GM04504 (cell line): ENCODE measurements at places on chromosomes 2 and 18.

GRCh38 chr2:183070942-183071844, 7.4 kb upstream of the DUSP19 start:
- DNase-seq = no peak

GRCh38 chr2:14907014-14907612, 274.6 kb downstream of the LRATD1 start:
- DNase-seq = no peak

GRCh38 chr18:9130806-9131205, 5.8 kb upstream of the ANKRD12 start:
- DNase-seq = no peak

- no peak for DNase-seq
Observed at GRCh38 chr2:185137700-185138099, 539.4 kb downstream of the ZNF804A start.

GRCh38 chr2:29314816-29315571, 199.8 kb downstream of the CLIP4 start:
- DNase-seq = no peak

DNA sequence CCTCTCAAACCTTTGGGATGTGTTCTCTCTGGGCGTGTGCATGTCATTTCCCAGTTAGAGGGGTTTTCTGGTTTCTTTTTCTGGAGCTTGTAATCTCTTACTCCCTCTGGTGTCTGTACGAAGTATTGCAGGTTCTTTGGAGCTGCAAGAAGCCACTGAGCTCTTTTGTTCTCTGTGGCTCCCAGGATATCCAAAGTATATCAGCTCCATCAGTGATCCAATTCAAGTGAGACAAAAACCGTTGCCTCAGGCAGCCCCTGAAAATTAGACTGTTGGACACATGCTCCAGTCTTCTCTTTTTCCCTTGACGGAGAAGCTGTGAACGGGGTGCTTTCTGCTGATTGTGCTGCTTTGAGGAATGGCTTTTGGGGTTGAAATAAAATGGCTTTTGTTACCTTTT, 59.0 kb upstream of the LDLRAD4 start:
- DNase-seq = peak; percentile 35

DNA sequence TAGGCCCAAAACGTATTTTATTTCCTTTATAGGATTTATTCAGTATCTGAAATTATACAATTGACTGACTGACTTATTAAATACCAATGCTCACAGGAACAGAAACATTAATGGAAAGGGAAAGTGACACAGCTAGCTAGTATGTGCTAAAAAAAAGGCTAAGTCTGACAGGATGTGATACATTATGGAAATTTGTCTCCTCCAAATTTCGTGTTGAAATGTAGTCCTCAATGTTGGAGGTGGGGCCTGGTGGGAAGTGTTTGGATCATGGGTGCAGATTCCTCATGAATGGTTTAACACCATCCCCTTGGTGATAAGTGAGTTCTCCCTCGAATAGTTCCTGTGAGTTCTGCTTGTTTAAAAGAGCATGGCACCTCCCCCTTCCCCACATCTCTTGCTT, 70.6 kb upstream of the WDR75 start:
- no peak for DNase-seq

DNA sequence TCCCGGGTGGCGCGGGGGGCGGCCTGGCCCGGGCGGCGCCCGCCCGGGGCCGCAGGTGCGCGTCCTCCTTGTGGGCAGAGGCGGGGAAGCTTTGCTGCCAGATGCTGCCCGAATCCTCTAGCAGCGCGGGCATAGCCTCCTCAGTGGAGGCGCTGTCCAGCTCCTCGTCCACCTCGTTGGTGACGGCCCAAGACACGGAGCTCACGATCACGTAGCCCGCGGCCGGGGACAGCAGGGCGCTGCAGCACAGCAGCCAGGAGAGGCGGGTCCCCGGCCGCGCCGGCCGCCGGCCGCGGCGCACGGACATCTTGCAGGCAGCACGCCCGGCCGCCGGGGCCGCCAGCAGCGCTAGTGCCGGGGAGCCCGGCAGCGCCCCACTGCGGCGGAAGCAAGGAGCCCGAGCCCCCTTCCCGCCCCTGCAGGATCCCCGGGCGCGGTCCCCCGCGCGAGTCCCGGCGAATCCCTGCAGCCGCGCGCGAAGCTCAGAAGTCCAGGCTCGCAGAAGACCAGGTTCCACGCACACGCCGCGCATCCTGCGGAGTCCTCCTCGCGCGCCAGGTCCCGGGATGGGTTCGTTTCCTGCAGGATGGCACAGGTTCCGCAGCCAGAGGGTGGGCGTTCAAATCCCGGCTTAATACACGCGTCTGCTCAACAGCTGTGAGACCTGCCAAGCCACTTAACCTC, at the start of gene CREG2:
Gene CREG2, minus strand, starts transcription at position 353 of the 684 bp plus-strand sequence. Its CDS starts 46 bp downstream, at position 307.
- peak; percentile 34 for DNase-seq

DNA sequence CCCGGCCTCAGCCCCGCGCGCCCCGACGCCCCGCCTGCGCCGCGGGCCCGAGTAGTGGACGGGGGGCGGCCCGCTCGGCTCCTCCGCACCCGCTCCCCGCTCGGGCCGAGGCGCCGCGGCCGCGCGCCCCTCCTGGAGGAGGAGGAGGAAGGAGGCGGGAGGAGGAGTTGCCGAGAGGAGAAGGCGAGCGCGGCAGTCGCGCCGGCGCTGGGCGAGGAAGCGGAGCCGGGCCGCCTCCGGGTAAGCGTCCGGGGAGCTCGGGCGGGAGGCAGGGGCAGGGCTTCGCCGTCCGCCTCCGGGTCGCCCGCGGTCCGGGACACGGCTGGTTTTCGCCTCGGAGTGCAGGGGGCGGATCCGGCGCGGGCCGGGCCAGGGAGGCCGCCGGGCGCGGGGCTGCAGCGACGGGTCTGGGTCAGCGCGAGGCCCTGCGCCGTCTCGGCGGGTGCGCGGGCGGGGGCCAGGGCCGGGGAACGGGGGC, at the start of gene SOCS6:
Gene SOCS6, plus strand, starts transcription at position 195 of the 478 bp plus-strand sequence. CDS start 35,624 bp downstream, outside the sequence.
- peak; percentile 49 for DNase-seq

- no peak for DNase-seq
Observed at GRCh38 chr2:237440819-237441281, 26.9 kb upstream of the COL6A3 start.

DNA sequence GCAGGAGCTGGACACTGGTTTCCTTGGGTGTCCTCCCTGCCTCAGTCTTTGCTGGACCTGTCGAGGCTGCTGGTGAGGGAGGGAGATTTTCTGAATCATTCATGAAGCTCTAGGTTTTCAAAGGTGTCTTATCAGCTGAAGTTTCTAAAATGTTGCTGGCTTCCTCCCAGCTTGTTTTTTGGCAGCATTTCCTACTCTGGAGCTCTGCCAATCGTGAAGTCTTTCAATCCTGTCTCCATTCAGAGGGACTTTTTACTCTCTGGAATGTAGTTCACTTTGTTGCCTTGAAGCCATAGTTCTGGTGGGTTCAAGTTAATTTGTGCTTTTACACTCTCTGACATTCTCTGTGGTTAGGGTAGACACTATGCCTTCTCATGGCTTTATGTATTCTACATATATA, 23.9 kb downstream of the SNTG2 start:
- DNase-seq = no peak

- no peak for DNase-seq
Observed at GRCh38 chr2:172674034-172674967, 61.3 kb upstream of the RAPGEF4 start.

DNA sequence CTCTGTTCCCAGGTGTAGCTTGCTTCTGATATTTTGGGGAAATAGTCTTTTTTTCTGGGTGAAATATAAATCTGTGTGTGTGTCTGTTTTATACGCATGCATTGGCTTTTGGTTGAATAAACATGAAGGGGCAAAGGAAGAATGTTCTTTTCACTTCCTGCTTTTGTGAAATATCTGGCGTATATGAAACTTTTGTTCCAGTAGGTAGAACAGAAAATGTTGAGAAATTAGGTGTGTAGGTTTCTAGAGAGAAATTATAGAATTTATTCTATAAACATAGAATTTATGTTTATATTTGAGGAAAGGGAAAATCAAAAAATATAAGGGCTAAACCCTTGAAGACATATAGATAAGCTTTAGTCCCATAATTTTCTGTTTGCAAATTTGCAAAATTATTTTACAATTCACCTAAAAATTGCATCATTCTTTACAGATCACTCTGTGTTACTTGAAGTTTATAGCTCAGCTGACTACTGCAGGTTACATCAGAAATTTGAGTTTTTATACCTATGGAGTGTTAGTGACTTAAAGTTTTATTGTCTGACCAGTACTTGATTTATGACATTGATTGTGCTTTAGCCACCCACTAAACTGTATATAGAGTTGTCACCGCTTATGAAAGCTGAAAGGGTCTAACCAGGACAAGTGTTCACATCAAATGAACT, 116.1 kb downstream of the FAM117B start:
- no peak for DNase-seq

- DNase-seq = peak; percentile 42
Observed at GRCh38 chr18:41073372-41073954, 881.6 kb upstream of the PIK3C3 start.

- DNase-seq = no peak
Observed at GRCh38 chr2:197889041-197889440, 84.6 kb downstream of the PLCL1 start.

GRCh38 chr18:36535202-36535935, 237.9 kb downstream of the FHOD3 start:
- DNase-seq = no peak

- DNase-seq = no peak
Observed at GRCh38 chr2:207771421-207771820, 1.7 kb upstream of the FZD5 start.

GRCh38 chr2:138707392-138708074, 72.7 kb downstream of the NXPH2 start:
- peak; percentile 46 for DNase-seq

- no peak for DNase-seq
Observed at GRCh38 chr2:116582850-116583249, 1231.6 kb upstream of the DDX18 start.

GRCh38 chr18:3463051-3463450, 13.1 kb downstream of the TGIF1 start:
- no peak for DNase-seq

GRCh38 chr2:21519412-21519811, 395.6 kb downstream of the TDRD15 start:
- no peak for DNase-seq

GRCh38 chr2:112296407-112296806, 21.0 kb downstream of the ZC3H6 start:
- DNase-seq = no peak

- no peak for DNase-seq
Observed at GRCh38 chr2:75007819-75008218, 49.4 kb downstream of the POLE4 start.

DNA sequence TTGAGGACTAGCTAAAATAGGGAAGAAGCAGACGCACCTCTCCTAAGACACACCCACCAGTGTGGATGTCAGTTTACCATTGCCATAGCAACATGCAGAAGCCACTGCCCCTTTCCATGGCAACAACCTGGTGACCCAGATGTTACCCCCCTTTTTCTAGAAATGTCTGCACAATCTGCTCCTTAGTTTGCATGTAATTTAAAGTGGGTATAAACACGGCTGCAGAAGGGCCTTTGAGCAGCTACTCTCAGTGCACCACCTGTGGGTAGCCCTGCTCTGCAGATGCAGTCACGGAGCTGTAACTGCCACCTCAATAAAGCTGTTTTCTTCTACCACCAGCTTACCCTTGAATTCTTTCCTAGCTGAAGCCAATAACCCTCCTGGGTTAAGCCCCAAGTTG, 87.1 kb downstream of the FBXO15 start:
- DNase-seq = no peak

DNA sequence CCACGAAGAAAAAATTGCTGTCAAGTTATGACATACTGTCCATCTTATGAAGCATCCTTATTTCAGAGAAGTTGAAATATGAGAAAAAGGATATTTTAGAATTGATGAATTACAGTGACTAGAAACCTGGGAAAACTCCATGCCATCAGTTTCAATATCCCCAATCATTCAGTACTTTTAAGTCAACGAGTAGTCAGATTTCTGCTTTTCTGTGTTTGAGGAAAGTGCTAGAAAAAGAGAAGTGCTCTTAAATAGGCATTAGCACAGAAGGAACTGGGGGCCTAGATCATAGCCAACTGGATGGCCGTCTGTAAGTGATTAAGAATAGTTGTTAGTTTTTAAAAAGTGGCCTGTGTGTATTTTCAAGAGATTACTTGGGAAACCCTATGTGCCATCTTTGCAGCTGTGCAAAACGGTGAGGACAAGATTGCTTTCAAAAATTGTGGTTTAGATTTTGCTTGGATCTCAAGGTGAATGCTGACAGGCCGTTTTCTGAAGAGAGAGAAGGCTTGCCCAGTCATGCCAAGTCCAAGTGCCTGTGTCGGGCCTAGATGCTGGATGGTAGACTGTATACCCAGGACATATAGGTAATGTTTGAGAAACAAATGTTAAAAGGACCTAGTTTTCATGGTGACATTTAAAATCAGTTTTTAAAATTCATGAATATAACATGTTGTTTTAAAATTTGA, 5.1 kb downstream of the NEDD4L start:
- no peak for DNase-seq
